ENCODE measurements at places on chromosomes 12 and 14. TPM values are rescaled to one million over a fixed set of nuclear protein-coding genes. Genes with fewer than 3 reads are reported as not detected.
A peak's percentile ranks its signal among the peaks of the same experiment; 100 is the strongest.

DNA sequence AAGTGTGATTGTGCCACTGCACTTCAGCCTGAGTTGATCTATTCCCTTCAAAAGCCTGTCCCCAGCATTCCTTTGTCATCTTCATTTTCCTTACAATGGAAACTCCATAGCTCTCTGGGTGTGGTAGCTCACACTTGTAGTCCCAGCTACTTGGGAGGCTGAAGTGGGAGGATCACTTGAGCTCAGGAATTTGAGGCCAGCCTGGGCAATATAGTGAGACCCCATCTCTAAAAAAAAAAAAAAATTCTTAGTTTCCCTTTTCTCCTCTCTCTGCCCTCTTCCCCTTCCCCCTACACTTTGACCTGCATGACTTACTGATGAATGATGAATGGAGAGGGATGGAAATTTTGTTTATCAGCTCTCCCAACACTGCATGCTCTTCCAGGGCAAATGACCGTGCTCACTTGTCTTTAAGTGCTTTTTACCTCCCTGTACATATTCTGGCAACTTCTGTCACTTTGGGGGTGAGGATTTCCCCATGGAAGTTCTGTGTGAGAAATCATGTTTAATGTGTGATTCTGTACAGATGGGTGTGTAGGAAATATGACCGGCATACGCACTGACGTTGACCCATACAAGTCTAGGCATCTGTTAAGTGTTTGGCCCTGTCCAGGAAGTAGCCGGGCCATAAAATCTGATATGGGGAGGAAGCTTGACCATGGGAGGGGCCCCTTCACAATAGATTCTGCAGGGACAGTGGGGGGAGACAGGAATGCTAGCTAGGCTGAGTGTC is 65.4 kb downstream of the ZFP36L1 start:
- no peaks in the 10 kb centered on the region for H3K27me3 ChIP-seq
- no peaks in the 10 kb centered on the region for H3K36me3 ChIP-seq
- H3K4me3 ChIP-seq, result no peak overlapping the region
- peaks cover 15% of the 10 kb centered on the region for H3K4me1 ChIP-seq

KSR2 gene
- total RNA-seq, result 0.12 TPM

- peak; percentile 34 for DNase-seq
- H3K4me3 ChIP-seq, result no peak overlapping the region
- no peaks in the 10 kb centered on the region for H3K27me3 ChIP-seq
- peaks cover 87% of the 10 kb centered on the region for H3K4me1 ChIP-seq
- peaks cover 24% of the 10 kb centered on the region for H3K36me3 ChIP-seq
- H3K27ac ChIP-seq, result peak overlapping the region; percentile 77
Measured at GRCh38 chr12:11762723-11763326, 113.4 kb downstream of the ETV6 start.

DNA sequence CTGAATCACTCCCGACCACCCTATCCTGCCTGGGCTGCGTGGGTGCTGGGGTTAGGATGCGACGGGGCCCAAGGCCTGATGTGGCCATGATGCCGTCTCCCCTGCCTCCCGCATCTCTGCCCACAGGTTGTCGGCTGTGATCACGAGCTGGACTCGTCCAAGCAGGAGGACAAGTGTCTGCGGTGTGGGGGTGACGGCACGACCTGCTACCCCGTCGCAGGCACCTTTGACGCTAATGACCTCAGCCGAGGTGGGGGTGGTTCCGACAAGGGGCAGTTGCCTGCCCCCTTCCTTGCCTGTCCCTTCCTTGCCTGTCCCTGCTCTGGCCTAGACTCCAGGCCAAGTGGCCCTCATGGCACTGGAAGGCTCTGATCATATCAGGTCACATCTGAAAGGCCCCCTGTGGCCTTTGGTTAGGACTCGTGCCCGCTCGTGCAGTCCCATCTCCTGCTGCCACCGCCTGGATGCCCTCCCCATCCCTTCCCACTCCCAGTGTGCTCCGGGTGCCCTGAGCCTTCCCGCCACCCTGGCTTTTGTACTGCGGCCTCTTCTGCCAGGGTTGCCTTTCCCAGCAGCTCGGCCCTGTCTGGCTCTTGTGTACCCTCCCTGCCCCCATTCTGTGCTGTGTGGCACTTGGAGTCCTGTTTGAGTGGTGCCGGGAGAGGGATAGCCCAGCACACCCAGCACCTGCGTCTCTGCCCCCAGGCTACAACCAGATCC is 13.6 kb downstream of the PAPLN start:
- peaks cover 16% of the 10 kb centered on the region for H3K4me1 ChIP-seq
- no peak overlapping the region for H3K27ac ChIP-seq
- no peak for DNase-seq

DNA sequence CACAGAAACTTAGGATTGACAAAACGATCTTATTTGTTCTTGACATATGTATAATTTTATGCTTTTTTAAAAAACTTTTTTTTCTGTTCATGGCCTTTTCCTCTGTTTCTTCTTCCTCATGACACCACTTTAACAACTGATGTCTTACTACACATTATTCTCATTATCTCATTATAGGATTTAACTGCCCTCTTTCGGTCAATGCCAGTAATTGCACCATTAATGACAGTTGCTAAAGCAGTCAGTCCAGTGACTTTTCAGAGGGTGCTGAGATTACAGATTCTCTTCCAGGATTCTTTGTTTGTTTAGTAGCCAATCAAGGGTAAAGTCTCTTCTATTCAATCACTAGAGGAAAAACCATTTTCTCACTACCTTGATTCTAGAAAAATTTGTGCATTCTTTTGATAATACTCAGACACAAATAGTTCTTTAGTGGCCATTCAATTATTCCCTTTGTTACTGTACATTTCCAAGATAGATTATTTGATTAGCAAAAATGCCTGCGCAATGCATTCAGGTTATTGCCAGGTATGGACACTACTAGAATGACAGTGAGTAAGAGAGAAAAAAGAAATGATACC is 50.1 kb downstream of the KLRG1 start:
- DNase-seq, result no peak
- no peak overlapping the region for H3K27ac ChIP-seq
- peaks cover 4% of the 10 kb centered on the region for H3K36me3 ChIP-seq
- H3K27me3 ChIP-seq, result no peaks in the 10 kb centered on the region

DNA sequence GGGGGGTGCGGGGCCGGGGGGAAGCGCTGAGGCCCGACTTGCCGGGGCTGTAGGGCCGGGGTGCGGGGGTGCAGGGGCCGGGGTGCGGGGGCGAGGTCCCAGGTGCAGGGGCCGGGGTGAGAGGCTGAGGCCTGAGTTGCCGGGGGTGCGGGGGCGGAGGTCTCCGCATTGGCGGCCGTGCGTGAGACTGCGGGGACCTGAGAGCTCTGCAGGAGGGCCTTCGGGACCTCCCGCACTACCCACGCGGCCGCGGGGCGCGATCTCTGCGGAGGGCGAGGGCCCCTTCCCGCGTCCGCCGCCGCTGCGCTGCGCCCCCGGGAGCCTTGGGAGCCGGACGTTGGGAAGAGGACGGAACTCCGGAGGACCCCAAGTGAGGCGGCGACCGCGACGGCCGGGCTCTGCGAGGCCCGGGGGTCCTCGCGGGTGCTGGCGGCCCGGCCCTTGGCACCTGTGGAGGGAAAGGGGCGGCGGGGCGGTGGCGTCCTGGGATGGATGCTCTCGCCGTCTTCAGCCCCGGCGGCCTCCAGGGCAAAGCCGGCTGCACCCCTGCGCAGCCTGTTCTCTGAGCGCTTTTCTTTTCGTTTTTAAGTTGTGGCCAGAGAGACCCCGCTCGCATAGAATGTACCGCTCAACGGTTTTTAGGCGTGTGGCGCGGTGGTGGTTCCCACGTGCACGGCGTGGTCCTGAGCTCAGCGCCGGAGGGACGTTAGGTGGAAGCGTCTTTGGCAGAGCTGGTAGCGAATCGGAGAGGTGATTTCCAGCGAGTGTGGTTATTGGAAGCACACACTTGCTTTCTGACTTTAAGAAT is 1.3 kb downstream of the PIWIL1 start:
- DNase-seq, result no peak
- H3K36me3 ChIP-seq, result no peaks in the 10 kb centered on the region
- H3K4me3 ChIP-seq, result no peak overlapping the region

GRCh38 chr12:110846615-110847566 is at the start of gene CCDC63:
TSS of gene CCDC63 (plus strand) at chr12:110846987. CDS start at chr12:110852955, 5,968 bp downstream.
- peaks cover 3% of the 10 kb centered on the region for H3K4me1 ChIP-seq
- peaks cover 44% of the 10 kb centered on the region for H3K27me3 ChIP-seq
- no peaks in the 10 kb centered on the region for H3K36me3 ChIP-seq

GRCh38 chr14:93967637-93968250 is 8.6 kb downstream of the ASB2 start:
- peaks cover 78% of the 10 kb centered on the region for H3K4me1 ChIP-seq
- H3K27me3 ChIP-seq, result no peaks in the 10 kb centered on the region
- H3K27ac ChIP-seq, result no peak overlapping the region
- DNase-seq, result no peak
- H3K4me3 ChIP-seq, result no peak overlapping the region

- no peak for DNase-seq
- no peak overlapping the region for H3K4me3 ChIP-seq
- peaks cover 4% of the 10 kb centered on the region for H3K4me1 ChIP-seq
- no peaks in the 10 kb centered on the region for H3K27me3 ChIP-seq
- H3K27ac ChIP-seq, result no peak overlapping the region
Measured at GRCh38 chr12:19203539-19204506, 74.3 kb downstream of the PLEKHA5 start.

GRCh38 chr12:44582521-44582920 is 293.6 kb downstream of the NELL2 start:
- peaks cover 3% of the 10 kb centered on the region for H3K4me1 ChIP-seq
- no peak overlapping the region for H3K27ac ChIP-seq
- DNase-seq, result no peak
- peaks cover 8% of the 10 kb centered on the region for H3K36me3 ChIP-seq

DNA sequence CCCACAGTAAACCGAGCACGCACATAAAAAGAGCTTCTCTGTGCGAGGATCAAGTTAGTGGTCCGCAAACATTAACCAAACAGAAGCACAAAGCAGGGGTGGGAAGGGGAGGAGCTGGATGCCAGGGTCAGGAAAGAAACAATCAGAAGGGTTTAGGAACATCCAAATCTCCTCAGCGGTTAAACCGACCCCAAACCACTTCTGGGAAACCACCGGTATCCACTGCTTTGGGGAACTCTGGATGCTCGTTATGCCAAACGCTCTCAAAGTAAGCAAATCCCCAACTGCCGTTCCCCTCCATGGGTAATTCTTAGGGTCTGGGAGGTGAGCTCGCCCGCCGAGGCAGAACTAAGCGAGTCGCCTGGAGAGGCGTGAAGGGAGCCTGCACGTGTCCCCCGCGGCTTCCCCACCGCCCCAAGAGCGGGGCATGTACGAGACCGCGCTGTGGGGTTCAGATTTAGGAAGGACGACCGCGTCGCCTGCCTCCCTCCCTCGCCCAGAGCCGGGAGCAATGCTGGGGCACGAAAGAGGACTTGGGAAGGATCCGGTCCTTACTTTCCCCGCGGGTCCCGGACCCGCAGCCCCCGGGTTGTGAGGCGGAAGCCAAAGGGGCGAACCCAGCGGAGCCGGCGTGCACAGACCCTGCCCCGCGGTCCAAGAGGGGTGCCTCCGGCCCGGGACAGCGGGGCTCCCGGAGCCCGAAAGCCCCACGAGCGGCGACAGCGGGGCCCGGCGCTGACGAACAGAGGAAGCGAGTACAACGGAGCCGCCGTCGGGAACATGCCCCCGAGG is 711 bp downstream of the SBNO1 start:
- peak overlapping the region; percentile 90 for H3K27ac ChIP-seq
- no peaks in the 10 kb centered on the region for H3K27me3 ChIP-seq
- peak overlapping the region; percentile 99 for H3K4me3 ChIP-seq

DNA sequence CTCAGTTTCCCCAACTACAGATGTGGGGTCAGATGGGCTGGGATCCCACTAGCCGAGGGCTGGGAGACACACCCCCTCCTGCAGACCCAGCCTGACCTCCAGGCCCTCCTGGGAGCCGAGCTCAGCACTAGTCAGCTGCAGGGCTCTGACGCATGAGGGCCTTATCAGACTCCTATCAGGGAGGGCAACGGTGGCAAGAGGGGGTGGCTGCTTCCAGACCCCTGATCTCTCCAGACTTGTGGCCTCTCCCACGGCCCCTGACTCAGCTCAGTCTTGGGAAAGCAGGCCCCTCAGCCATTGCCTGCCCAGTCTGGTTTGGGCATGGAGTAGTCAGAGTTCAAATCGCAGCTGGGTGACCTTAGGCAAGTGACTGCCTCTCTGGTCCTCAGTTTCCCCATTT is 2.5 kb downstream of the RASAL1 start:
- no peaks in the 10 kb centered on the region for H3K36me3 ChIP-seq
- H3K27me3 ChIP-seq, result peaks cover 5% of the 10 kb centered on the region
- no peak overlapping the region for H3K27ac ChIP-seq
- peaks cover 17% of the 10 kb centered on the region for H3K4me1 ChIP-seq
- DNase-seq, result no peak

ADCK1 gene
- 3.2 TPM for total RNA-seq

GRCh38 chr14:22650960-22651521 is 6.9 kb upstream of the OR6J1 start:
- H3K27ac ChIP-seq, result no peak overlapping the region
- H3K36me3 ChIP-seq, result no peaks in the 10 kb centered on the region
- H3K4me1 ChIP-seq, result peaks cover 3% of the 10 kb centered on the region

Measured in activated CD4-positive, alpha-beta memory T cell treated with anti-CD3 and anti-CD28 coated beads for 36 hours (primary cell).